ENCODE measurements at places on chromosomes 4 and X. TPM values are rescaled to one million over a fixed set of nuclear protein-coding genes. Genes with fewer than 3 reads are reported as not detected.

GRCh38 chrX:119238557-119238956 is 2.5 kb downstream of the PGRMC1 start:
- no peak for DNase-seq

DNA sequence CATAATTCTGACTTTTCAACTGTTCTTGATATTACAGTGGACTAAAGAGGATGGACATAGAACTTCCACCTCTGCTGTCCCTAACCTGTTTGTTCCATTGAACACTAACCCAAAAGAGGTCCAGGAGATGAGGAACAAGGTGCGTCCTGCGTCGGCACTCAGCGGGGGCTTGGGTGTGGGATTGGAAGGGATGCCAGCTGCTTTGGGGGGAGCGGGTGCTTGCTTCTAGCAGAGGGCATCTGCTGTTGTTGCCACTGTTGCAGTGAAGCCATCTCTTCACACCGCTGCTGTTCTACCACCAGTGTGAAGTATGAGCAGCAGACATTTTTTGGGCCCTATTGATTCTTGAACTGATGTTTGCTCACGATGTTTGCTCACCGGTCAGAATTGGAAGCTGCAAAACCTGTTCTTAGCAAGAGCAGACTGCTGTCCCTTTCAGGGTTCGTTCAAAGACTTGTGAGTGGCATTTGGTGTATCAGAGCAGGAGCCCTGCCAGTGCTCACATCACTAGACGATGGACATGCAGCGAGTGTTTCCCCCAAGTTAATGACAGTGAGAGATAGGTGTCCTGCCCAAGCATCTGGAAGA is 55.4 kb downstream of the NOP14 start:
- no peak for DNase-seq

GRCh38 chr4:21041708-21042107 is 341.4 kb downstream of the PACRGL start:
- no peak for DNase-seq

DNA sequence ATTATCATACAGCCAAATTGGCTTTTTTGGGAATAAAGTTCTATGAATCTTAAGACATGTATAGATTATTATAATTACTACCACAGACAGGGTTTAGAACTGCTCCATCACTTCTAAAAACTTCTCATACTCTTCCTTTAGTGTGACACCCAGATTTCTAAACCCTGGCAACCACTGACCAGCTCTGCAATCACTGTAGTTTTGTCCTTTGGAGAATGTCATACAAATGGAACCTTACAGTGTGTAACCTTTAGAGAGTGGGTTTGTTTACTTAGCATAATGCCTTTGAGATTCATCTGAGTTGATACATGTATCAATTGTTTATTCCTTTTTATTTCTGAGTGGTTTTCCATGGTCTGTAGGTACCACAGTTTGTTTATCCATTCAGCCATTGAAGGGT is 95.0 kb downstream of the TMEM164 start:
- DNase-seq = no peak

DNA sequence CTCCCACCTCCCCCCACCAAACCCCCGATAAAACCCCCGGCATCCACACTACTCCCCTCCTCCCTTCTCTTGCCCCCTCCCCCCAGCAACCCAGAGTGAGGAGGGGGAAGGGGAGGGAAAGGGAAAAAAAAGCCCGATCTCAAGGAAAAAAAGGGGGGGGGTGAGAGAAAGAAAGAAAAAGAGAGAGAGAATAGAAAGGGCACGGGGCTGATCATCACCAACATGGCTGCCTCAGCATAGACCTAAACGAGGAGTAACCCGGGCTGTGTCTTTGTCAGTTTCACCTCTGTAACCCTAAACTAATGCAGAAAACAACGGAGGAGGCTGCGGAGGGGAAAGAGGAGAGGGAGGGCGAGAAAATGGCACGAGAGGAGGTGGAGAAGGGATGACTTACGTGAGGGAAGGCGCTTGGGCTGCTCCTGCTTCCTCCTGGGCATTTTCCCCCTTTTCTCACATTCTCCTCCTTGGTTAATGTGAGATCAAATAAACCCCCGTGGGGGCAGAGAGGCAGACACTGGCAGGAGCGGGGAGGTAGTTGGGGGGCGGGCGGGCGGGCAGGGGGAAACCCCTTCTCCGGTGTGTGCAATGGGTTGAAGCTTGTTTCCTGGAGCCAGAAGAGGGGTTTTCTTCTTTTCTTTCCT is 532 bp downstream of the ZNF827 start:
- DNase-seq = peak; percentile 25

- no peak for DNase-seq
Observed at GRCh38 chrX:45031830-45032378, 158.9 kb downstream of the KDM6A start.

- DNase-seq = no peak
Observed at GRCh38 chr4:48249378-48249777, 20.3 kb downstream of the TEC start.

GRCh38 chr4:139142980-139143379 is 34.0 kb downstream of the ELF2 start:
- no peak for DNase-seq

- no peak for DNase-seq
Observed at GRCh38 chr4:55395218-55395528, 584 bp upstream of the TMEM165 start.

GRCh38 chr4:53185869-53186585 is 179.8 kb downstream of the SCFD2 start:
- DNase-seq = no peak

DNA sequence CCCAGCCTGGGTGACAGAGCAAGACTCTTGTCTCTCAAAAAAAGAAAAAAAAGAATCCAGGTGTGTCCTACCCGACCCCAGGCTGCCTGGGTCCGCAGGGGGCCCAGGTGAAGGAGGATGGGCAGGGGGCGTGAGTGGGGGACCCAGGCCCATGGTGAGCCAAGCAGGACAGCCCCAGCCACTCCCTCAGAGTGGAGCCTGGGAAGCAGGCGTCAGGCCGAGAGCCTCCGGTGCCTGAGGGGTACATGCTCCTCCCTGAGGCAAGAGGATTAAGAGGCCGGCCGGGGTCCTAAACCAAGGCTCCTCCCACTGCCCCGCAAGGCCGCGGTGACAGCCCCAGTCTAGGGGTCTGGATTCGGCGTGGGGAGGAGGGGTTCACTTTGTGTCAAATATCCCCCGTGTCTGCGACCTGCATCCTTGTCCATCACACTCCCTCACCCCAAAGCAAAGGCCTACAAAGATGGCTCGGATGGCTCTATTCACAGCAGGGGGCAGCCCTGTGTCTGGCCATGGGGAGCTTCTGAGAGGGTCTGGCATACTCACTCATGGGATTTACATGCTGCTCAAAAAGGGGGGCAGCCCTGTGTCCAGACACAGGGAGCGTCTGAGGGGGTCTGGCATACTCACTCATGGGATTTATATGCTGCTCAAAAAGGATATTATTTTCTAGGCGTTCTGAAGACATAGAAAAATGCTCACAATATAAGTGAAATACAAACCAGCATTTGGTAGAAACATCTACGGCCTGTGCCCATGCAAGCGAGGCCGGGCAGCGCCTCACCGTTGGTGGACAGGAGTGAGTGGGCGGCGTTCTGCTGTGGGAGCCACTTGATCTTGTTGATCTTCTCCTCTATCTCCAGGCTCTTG is 94.6 kb downstream of the PPP2R2C start:
- no peak for DNase-seq

- DNase-seq = no peak
Observed at GRCh38 chr4:61770456-61770855, 570.3 kb downstream of the ADGRL3 start.

DNA sequence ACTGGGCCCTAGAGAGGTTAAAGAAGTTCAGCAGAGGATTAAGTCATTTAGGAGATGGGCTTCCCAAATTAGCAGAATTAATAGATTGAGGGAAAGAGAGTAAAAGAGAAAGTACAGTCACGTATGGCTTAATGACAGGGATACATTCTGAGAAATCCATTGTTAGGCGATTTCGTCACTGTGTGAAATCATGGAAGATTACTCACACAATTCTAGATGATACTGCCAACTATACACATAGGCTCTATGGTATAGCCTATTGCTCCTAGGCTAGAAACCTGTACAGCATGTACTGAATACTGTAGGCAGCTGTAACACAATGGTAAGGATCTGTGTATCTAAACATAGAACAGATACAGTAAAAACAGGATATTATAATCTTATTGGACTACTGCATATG is 180.6 kb downstream of the RNF150 start:
- DNase-seq = no peak

DNA sequence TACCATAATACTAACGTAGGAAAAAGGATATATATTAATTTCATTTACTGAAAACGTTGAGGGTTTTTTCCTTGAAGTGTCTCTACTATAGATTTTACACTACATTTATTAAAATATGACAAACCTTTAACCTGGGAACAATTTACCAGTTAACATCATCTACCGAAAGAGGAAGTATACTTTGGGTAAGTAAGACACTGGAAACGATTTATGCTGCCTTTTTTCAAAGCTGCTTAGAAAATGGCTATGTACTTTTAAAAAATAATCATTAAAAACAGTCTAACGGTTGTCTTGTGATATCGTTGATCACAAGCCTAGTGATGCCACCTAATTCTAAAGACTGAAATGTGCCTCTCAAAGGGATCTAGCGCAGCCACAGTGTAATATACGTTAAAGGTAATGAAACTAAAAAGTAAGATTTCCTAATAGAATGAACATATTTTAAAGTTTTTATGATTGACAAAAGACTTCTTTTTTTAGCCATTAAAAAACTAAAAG is 50.4 kb downstream of the STX18 start:
- no peak for DNase-seq

GRCh38 chr4:182554736-182555135 is 311.5 kb downstream of the TENM3 start:
- DNase-seq = no peak

DNA sequence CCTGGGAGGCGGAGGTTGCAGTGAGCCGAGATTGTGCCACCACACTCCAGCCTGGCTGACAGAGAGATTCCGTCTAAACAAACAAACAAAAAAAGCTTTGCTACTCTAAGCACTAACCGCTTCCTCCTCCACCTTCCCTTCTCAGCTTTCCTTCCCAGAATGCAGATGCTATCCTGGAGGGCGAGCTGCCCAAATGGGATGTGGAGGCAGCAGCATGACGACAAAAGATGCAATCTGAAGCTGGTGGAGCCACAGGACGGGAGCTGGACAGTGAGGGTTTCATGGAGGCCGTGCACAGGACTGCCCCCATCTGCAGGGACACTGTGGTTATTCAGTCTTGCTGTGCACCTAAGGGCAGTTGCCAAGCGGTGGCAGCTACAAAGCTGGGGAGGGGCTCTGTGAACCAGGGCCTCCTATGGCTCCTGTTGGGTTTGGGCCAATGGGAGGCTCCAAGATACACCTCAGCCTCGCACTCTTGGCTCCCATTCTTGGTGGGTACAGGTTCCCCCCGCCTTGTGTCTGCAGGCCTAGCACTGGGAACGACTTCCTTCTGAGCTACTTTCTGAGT is 47.4 kb downstream of the WDR1 start:
- no peak for DNase-seq

DNA sequence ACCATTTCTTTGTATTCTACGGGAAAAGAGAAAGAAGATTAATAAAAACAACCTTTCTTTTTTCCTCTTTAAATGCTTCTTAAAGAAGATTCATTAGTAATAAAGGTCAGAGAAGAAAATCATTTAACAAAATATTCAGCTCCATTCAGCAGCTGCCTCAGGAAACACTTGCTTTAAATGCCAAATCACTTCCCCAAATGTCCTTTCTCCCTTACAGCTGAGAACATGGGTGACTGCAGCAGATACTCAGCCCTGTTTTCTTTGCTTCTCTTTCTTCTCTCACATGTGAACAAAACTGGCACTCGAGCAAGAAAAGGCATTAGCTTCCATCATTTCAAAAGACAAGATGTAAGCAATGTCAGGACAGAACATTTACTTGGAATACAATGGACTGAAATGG is 120.2 kb downstream of the INPP4B start:
- no peak for DNase-seq

The PDE6B gene
- 10.5 TPM for total RNA-seq

The SLITRK2 gene
- total RNA-seq = not detected

The UBA1 gene
- total RNA-seq = 236 TPM

The CFI gene
- total RNA-seq = 0.20 TPM

The FBXW7 gene
- 38.8 TPM for total RNA-seq

The PABPC4L gene
- not detected for total RNA-seq

The UGT2B10 gene
- not detected for total RNA-seq

The KCTD8 gene
- not detected for total RNA-seq

The CT45A10 gene
- total RNA-seq = not detected

The EDNRA gene
- 0.25 TPM for total RNA-seq
